ENCODE measurements at places on chromosomes 2 and 18.

GRCh38 chr2:152166633-152167032, 8.9 kb downstream of the STAM2 start:
- DNase-seq, result peak; percentile 12

DNA sequence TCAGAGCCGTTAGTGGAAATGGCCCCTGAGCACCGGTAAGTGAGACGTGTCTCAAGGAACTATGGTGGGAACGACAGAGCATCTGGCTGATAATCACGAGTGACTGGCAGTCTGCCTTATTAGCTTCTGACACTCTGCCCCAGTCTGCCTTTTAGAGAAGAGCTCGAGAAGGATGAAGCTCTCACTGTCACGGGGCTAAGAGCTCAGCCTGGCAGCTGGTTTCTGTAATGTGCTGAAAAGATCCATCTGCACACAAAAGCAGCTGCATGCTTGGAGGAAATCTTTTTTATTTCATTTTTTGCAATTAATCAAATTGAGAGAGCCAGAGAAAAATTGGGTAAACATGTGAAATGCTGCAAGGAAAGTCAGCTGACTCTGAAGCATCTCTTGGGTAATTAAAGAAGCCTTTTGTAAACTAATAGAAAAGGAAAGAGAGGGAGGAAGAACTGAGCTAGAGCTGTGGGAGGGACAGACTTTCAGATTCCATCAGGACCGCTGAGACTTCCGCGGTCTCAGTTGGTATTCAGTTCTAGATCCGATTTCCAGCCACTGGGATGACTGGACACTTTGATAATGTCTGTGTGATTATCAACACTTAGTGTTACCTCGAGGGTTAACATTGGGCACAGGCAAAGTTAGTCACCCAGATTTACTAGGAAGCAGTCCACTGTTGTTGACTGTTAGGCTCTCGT, 24.4 kb downstream of the MBP start:
- peak; percentile 79 for DNase-seq

DNA sequence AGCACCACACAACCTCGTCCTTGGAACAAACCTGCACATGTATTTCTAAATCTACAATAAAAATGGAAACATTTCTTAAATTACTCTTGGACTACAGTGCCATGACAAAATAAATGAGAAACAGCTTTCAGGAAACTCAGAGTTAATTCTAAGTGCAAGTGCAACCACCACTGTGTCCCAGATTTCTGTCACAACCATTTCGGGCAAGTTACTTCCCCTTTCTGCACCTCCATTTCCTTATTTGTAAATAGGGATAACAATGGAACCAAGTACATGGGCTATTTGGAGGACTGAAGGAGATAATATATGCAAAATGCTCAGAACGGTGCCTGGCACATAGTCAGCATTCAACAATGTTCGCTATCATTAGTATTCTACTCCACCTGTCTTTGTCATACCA, 93.2 kb downstream of the CACNB4 start:
- no peak for DNase-seq

GRCh38 chr2:67571785-67572718, 174.9 kb downstream of the ETAA1 start:
- DNase-seq, result peak; percentile 35

GRCh38 chr2:127313406-127313805, 19.5 kb upstream of the ERCC3 start:
- no peak for DNase-seq

DNA sequence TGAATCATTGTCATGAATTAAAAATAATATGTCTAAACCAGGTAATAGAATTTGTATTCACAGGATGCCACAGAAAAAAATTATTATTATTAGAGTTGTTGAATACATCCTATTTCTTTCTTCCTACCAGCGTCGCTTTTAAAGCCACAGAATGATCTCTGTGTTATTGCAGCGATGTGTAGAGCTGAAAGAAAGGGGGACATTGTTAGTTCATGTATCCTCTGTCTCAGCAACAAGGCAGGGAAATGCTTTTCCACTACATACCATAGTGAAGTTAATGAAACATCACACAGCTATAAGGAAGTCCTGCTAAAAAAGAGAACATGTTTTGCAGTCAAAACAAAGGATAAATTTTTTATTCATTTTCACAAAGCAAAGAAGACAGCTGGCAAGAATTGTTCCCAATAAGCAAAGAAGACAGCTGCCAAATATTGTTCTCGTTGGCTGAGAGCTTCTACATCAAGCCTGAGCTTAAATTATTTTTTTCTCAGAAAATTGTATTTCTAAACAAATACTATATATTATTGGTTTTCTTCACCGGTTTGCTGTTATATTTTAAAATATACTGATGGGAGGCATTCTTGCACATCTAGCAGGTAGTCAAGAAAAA, 1234.4 kb downstream of the SUCLG1 start:
- DNase-seq, result no peak

Data from EL (cell line).